ENCODE measurements at places on chromosomes 5 and 9.

DNA sequence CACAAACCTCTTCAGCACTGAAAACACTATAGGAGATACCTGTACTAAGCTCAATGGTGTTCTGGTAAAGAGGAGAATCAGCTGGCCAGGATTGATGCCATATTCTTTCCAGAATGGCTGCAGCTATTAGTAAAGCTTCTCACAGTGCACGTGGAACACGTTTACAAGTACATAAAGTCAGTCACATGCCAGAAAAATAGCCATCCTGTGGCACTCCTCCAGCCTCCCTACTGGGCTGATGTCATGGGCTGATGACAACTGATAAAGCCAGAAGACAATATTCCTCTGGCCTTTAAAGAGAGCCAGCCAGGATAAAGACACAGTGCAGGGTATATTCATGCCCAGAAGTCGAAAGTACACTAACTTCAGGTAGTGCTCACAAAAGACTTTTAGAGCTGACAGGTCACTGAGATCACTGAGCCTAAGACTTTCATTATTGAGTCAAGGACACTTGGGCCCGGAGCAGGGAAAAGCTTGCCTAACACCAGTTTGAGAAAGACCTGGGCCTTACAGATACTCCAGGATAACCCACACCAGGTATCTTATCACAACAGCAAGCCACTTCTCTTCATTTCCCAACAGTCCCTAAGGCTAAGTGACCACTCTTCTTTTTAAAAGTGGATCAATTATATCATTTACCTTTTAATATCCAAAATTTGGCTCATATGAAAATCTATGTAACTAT, 29.4 kb downstream of the ABITRAM start:
- DNase-seq: no peak

DNA sequence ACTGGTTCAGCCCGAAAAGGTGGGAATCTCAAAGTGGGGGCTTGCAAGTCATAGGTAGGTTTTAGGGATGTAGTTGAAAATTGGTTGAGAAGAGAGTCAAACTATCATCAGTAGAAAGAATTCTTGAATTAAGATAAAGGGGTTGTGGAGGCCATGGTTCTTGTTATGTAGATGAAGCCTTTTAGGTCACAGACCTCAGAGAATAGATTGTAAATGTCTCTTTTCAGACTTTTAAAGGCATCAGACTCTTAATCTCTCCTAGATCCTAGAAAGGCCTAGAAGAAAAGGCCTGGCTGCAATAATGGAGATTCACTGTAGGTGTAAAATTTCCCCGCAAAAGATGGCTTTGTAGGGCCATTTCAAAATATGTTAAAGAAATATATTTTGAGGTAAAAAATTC, 96.4 kb downstream of the PSAT1 start:
- DNase-seq: no peak

DNA sequence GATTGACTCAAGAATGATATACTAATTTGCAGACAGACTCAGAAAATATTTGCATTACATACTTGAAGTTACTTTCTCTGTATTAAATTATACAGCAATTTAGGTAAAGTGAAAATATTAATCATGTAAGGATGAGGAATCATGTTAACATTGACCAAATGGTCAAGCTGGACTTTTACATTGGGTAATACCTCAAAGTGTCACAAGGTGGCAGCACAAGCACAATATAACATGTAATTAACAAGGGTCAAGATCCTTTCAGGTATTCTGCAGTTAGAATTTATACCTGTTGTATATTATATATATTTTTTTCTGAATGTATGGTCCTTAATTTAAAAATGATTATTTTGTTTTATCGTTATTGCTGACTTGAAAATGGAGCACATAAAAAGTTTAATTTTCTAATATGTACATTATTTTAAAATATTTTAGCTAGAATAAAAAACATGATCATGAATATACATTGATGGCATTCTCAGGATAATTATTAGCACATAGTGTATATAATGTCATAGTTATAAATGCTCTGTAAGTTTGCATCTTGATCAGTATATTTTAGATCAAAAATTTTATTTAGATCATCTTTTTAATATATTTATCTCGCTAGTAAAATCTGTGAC, 8.6 kb downstream of the HAPLN1 start:
- no peak for DNase-seq

GRCh38 chr5:181204113-181204825, 727 bp downstream of the TRIM7 start:
- no peak for DNase-seq

- no peak for DNase-seq
These were observed 4.0 kb downstream of the MYOZ3 start for GRCh38 chr5:150665044-150665443.

GRCh38 chr9:131912671-131913070, 167.0 kb downstream of the MED27 start:
- DNase-seq: no peak

DNA sequence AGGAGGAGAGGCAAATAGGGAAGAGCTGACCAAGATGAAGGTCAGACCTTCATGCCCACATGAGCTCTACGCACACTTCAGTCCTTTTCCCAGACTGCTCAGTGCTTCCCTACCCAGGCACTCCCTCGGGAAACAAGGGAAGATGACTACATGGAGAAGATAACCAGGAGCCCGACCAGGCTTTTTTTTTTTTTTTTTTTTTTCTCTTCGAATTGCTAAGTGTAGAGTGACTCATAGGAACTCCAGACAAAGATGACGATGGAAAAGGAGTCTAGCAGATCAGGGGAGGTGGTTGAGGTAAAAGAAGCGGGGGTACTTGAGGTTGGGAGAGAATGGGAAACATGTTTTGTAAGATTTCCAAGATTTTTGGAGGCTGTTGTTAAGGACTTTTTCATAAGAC, 526.1 kb downstream of the BNC2 start:
- no peak for DNase-seq

DNA sequence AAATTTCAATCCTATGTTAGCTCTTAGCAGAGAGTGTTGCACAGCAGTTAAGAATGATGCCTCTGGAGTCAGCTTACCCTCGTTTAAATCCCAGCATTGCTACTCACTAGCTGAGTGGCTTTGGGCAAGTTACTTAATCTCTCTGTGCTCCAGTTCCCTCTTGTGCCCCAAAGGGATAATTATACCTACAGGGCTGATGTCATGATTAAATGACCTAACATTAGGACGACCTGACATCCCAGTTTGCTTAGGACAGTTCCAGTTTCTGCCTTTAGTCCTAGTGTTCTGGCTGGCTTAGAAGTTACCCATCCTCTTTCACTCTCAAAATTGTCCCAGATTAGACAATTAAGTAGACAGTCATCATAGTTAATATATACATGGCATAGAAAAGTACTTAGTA, 4.3 kb upstream of the RAI14 start:
- DNase-seq: no peak

DNA sequence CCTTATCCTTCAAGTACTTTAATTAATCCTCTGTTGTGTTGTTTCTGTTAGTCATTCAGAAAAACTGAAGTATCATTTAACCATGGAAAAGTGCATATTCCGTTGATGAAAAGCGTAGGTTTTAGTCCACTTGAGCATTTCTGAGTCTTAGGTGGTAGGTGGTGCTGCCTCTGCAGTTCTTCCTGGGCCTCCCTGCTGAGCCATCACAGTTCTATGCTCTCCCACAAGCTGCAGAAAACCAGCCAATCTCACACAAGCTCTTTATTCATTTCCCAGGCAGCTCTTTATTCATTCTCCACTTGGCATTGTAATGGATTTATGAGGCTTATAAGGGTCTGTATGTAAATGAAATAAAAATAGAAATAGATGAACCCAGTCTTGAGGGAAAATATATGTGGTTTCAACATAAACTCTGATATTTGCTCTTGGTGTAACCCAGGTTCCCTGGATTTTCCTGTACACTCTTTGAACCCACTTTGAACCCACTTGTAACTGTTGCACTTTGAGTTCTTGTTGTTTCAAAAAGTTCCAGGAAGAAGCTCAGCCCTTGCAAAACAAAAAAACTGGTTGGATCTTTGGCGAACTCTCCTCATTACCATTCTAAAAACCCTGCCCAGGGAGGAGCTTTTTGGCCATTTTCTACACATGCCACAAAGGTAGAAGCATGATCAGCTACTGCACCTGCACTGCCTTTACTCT, 56.0 kb downstream of the ZNF510 start:
- DNase-seq: no peak

DNA sequence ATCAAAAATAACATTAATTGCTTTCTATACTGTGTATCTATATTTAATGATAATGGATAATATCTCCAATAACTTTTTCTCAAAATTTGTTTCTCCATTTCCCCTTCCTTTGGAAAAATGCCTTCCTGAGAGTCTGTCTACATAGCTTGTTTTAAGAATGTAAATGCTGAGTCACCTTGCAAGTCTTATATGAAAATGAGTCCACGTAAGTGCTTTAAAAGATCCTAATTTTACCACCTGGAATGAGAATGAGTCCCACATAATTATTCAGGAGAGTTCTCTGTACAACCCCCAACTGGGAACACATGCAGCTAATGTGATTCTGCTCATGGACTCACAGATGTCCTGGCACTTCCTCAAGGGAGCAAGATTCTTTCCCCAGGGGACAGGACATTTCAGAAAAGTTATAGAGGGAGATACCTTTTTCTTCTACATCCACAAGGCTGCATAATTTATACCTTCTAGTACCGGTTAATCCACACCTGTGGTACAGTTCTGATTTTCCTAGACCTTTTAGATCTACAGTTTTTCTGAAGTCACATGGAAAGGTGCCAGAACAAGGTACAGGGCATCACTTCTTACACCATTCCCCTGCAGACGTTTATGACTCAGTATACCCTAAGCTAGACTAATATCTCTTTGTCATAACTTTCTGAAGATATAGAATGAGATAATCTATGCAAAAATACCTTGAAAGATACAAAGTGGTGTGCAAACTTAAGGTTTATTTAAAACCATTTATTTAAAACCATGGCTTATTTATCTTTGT, 314.1 kb downstream of the CETN3 start:
- DNase-seq: no peak

DNA sequence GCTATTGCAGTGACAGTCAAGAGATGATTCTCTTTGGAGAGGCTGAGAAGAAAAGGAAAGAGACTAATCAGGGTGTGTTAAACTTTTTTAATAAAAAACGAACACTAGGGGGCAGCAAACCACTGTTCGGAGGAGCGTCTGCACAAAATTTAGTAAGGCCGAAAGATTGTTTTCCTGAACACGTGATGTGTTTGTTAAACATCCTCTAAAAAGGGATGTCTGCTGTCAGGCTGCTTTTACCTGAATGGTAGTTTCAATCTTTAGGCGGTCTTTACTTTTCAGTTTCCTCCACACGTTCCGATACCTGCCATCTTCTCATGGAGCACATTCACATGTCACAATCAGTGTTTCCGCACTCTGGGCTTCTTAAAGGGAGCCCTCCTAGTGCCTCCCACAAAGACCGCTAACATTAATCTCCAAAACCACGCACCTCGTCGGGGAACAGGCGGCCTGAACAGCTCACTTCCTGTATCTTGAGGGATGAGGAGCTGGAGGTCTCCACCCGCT, 125.2 kb downstream of the GPBP1 start:
- peak; percentile 72 for DNase-seq

- no peak for DNase-seq
These were observed 530.5 kb upstream of the TLE4 start for GRCh38 chr9:79041266-79041665.

DNA sequence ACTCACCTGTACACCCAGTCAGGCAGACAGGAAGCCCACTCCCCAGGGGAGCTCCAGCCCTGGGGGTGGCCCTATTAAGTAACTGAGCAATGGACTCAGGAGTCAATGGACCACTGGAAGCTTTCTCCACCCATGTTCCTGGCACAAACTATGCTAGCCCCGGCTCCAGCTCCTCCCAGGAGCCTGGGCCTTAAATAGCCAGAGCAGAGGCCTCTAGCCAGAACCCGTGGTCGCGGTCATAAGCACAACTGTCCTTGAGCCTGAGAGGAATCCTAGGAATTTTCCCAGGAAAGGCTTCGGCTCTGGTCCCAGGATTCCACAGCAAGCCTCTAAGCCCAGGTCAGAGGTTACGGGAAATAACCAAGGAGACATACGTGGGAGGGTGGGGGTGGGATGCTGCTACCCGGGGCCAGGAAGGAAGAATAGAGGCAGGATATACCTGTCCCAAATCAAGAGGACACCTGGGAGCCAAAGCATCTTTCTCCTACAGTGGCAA, 5.5 kb downstream of the SEPTIN8 start:
- DNase-seq: no peak

- DNase-seq: no peak
These were observed 18.7 kb downstream of the NIPAL4 start for GRCh38 chr5:157478726-157479125.

- DNase-seq: no peak
These were observed 94.1 kb upstream of the CD180 start for GRCh38 chr5:67290655-67291054.

- DNase-seq: no peak
These were observed 70.5 kb upstream of the TNFAIP8 start for GRCh38 chr5:119285070-119285916.

GRCh38 chr5:170832241-170832640, 29.6 kb upstream of the RANBP17 start:
- DNase-seq: no peak

DNA sequence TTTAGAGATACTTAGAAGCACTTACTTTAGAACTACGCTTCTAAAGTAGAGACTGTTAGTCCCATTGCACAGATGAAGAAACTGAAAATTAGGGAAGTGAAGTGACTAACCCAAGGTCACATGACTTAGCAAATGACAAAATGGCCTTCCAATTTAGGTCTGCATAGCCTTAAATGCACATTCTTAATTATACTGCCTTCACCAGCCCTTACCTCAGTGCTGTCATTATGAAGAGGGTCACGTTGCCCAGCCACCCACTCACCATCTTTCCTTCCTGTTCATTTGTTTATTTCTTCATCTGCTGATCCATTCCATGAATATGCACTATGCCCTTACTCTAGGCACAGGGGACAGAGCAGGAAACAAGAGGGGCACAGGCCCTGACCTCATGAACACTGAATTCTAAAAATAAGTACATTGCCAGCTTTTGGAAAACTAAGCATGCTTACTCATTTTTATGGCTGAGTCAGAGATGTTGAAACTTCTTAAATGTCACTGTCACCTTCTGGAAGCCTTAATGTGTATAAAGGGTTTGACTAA, 8.6 kb downstream of the HAVCR2 start:
- DNase-seq: no peak

DNA sequence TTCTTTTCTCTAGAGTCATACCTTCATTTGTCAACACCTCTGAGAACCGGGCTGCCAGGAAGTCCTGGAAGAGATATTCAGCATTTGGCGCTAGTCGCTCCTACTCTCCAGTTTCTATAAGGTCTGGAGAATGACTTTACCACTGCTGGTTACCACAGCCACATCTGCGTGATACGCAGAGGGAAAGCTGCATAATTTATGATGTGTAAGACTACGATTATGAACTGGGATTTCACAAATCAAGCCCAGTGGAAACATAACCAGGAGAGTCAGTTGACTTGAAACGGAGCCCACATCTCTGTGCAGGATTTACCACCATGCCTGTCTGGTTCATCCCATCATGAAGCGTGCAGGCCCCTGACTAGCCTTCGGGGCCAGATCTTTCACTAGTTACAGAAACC, 72.6 kb downstream of the FGF1 start:
- no peak for DNase-seq

DNA sequence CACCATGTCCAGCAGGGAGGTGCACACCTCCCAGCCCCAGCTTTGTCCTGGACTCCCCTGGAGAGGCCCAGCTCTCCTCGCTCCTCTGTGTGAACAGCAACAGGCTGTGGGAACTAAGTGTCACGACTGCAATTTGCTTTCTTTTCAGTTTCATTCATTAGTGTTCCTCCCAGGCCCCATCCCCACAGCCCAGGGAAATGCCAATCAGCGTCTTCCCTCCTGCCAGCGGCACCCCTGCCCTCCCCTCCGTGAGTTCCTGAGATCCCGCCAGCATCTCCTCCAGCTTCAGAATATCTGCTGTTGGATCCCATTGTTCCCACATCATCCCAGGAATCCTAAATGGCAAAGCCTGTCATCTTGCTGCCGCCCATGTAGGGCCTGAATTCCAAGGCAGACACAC, 13.1 kb upstream of the RPL26L1 start:
- DNase-seq: no peak
